IPS-NIHi11 (cell line): ENCODE measurements at places on chromosomes 4 and X.

DNA sequence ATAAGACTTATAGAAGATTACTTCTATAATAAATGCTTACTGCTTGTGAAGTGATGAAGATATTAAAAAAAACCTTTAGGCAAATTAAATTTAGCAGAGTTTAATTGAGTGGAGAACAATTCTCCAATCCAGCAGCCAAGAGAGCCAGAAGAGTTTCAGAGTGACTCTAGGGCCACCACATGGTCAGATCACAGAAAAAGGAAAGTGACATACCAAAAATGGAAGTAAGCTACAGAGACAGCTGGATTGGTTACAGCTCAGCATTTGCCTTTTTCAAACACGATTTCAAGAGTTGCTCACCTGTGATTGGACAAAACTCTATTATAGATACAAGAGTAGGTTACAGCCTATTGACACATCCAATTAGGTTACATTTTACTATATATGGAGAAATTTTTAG is 79.0 kb upstream of the TRAM1L1 start:
- peak; percentile 7 for DNase-seq

- no peak for DNase-seq
Observed at GRCh38 chr4:147059064-147059731, 113.5 kb upstream of the TTC29 start.

DNA sequence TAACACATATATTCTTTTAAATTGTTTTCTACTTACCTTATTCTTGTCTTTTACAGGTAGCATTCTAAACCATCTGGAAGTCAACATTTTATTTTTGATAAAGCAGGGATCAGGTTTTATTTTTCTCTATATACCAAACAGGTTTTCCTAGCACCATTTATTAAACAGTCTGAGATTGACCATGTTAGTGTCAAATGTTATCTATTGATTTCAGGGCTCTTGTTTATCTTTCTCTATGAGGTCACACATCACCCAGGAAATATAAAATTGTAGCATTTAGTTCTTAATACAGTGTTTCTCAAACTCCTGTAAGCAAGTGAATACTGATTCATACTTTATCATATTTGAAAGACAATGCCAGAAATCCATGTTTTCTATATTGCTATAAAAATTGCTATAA is 28.1 kb downstream of the PPP4R3C start:
- DNase-seq, result no peak

DNA sequence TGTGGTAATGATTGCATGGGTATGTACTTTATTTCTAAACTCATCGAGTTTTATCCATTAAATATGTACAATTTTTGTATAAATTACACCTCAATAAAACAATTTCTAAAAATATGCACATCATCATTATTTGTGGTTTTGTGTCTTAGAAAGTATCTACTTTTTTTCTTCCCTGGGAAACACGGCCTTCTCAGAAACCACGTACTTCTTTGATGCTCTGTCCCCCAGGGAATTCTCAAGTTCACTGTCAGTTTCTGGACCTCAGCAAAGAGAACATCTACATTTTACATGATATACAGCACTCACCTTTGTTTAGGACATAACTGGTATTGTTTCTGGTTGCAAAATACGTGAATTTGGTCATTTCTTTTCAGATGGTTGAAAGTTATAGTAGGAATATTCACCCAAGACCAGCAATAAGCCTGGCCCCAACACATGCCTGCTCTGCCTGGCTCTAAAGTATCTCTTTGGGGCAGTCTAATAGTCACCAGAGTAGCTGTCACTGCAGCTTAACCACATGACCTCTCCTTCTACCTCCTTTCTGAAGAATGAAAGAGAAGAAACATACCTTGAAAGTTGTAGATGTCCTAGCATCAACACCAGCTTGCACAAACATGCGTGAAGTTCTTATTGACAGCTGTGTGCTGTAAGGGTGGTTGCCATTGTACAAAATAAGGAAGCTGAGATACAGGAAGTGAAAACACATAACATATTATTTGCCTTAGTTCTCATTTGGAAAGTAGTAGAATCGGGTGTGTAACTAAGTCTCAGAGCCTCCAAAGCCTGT is 48.4 kb upstream of the SPANXN4 start:
- no peak for DNase-seq

GRCh38 chr4:8209181-8209874 is 10.2 kb downstream of the SH3TC1 start:
- no peak for DNase-seq

DNA sequence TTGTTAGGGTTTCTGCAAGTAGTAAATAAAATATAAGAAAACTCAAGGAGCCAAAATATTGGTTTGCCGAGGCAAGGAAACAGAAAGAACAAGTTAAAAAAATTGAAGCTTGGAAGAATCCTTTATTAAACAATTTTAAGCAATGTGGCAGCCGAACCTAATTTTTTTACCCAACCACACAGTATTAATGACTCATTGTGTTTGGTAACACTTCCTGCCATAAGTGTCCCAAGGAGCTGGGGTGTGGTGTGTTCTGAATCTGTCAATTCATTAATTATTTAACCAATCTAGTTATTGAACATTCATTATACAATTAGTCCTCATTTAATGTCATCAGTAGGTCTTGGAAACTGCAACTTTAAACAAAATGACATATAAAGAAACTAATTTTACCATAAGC is 19.3 kb upstream of the CPE start:
- DNase-seq, result no peak

- no peak for DNase-seq
Observed at GRCh38 chrX:11172415-11172814, 61.3 kb downstream of the HCCS start.

- DNase-seq, result no peak
Observed at GRCh38 chr4:177587989-177588388, 145.8 kb upstream of the AGA start.

- DNase-seq, result no peak
Observed at GRCh38 chrX:142186103-142186502, 19.0 kb downstream of the MAGEC2 start.

DNA sequence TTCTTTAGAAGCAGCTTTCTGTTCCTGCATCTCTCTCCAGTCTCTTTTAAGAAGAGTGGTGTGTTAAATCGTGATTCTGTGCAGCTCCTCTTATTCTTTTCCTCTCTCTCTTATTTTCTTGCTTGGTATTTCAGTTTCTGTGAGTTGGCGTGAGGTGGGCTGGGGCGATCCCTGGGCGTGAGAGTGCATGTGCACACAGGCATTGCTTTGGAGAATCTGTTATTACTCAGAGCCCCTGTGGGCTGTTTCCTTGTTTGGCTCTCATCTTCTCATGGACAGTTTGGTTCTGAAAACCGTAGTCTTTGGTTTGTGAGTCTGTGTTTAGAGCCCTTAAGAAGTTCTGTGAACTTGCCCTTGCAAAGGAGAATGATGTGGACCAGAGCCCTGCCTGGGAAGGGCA is 97.2 kb upstream of the CLNK start:
- DNase-seq, result no peak

GRCh38 chrX:133813971-133814370 is 171.4 kb downstream of the GPC3 start:
- DNase-seq, result no peak

DNA sequence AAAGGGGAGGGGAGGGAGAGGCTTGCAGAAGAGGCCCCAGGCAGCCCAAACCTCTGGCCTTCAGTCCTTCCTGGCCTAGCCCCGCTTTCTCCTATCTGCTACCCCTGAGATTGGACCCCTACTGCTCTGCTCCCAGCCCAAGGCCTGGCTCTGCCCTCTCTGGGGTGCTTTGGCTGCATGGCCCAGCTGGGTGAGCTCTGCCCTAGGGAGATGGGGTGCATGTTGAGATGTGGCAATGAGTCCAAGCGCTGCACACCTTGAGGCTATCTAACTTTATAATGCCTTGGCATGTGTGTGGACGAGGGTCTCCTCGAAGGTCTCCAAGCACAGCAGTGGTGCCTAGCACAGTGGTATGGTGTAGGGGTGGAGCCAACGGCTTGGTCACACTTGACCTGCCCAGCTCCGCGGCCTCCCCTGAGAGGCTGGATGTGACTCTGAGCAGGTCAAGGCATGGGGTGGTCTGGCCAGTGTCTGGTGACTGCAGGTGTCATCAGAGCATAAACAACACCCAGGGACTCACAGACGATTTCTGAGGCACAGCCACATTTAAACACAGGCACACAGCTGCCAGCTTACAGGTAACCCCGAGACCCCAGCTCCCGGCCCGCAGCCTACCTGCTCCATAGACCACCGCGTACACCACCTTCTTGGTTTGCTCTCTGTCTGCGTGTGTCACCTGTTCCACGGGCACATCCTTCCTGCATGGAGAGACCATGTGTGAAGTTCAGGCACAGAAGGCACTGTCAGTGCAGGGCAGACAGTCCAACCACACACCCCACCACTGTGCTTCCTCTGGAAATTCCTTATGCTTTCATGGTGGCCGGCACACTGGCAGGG is 36.3 kb downstream of the NAT8L start:
- DNase-seq, result no peak

DNA sequence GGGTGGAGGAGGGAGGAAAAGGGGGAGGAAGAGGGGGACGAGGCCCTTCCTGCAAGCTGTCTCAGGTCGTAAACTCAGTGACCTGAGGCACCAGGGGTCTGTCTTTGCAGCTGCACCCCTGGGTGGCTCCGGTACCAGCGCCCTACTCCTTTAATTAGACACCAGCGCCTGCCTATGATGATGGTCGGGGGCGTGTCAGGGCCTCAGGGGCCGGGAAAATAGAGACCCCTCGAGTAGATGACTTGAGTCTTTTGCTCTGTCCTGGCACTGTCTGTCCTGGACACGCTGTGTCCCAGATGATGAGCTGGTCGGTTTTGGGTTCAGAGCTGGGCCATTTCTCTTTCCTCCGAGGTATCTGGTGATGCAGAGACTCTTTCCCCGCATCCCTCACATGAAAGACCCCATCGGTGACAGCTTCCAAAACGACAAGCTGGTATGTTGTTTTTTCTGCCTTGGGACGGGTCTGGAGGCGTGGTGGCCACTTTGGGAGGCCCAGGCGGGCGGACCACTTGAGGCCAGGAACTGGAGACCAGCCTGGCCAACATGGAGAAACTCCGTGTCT is 11.2 kb downstream of the SLC25A6 start:
- no peak for DNase-seq

- DNase-seq, result no peak
Observed at GRCh38 chr4:147786031-147786430, 54.1 kb downstream of the ARHGAP10 start.
